Occipital lobe (tissue), 3 donors: ENCODE measurements at places on chromosomes 7 and 10. TPM values are rescaled to one million over a fixed set of nuclear protein-coding genes. Genes with fewer than 3 reads are reported as not detected.

Gene PAX4
- not detected for total RNA-seq

Gene CLRN3
- total RNA-seq, result 0.62 TPM

Gene SPDYE9
- total RNA-seq, result not detected

Gene BCCIP
- 33.8 TPM for total RNA-seq

Gene ZCCHC24
- total RNA-seq, result 6.2 TPM

Gene NUTM2A
- 1.2 TPM for total RNA-seq

Gene HMX3
- not detected for total RNA-seq

Gene C10orf143
- 1.1 TPM for total RNA-seq

Gene PLAU
- 0.94 TPM for total RNA-seq

Gene ADCY1
- total RNA-seq, result 226 TPM

Gene HOGA1
- total RNA-seq, result 0.62 TPM

Gene HYAL4
- total RNA-seq, result not detected

Gene AGAP9
- total RNA-seq, result 2.2 TPM

Gene GARIN1A
- 1.7 TPM for total RNA-seq

Gene C10orf71
- total RNA-seq, result not detected

Gene GRID2IP
- 1.2 TPM for total RNA-seq

Gene INHBA
- total RNA-seq, result 33.1 TPM

Gene GBX1
- not detected for total RNA-seq
